ENCODE measurements at places on chromosomes 2 and 18. TPM values are rescaled to one million over a fixed set of nuclear protein-coding genes. Genes with fewer than 3 reads are reported as not detected.

- DNase-seq, result peak; percentile 51
These were observed 146.3 kb downstream of the GCA start for GRCh38 chr2:162490052-162490717.

GRCh38 chr18:75533950-75534349, 106.4 kb upstream of the SMIM21 start:
- DNase-seq, result no peak

DNA sequence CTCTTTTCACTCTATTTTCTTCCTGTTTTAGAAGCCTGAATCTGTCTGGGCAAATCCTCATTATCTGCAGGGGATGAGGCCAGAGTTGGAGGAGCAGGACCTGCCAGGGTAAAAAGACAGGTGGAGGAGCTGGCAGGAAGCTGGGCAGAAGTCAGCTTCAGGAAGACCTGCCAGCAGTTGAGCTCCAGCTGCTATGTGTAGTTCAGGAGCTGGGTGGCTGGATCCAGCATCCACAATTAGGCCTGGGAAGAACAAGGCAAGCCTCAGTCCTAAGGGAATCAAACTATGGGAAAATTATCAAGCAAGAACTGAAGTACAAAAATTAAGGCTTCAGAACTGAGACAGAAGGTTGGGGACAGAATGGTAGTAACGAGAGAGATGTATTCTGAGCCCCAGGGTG, 174.0 kb downstream of the MREG start:
- DNase-seq, result no peak

GRCh38 chr2:60450488-60450887, 103.0 kb downstream of the BCL11A start:
- DNase-seq, result no peak

DNA sequence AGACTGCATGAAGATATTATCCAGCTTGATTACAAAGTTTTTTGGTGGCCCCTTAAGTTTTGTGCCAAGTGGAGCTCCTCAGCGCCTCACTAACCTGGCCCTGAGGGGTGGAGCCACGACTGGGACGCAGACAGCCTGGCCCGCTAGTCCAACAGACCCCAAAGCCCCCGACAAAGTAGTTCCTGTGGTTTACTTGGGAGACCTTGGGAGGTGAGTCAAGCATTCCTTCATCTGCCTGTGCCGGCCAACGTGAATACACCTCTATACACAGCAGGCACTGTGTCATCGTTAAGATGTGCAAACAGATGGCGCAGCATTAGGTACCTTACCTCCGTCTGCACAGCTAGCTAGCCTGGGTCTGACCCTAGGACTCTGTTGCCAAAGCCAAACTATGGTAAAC, 55.0 kb upstream of the LAMA1 start:
- DNase-seq, result no peak

DNA sequence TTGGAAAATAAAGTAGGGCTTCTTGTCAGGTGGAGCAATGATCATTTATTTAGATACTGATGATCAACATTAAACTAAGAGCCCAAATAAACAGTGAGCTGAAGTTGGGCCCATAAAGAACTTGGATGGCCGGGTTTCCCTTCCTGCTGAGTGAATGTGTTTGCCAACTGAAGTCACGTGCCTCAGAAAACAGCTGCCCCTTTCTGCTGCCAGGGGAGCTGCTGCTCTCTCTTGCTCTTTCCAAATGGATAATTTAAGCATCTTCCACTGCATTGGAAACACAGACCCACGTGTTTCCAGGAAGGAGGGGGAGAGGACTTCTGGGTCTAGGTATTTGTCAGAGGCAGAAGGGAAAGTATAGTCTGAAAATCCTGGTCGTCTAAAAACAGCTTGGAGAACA, 22.9 kb upstream of the NCKAP5 start:
- DNase-seq, result no peak

DNA sequence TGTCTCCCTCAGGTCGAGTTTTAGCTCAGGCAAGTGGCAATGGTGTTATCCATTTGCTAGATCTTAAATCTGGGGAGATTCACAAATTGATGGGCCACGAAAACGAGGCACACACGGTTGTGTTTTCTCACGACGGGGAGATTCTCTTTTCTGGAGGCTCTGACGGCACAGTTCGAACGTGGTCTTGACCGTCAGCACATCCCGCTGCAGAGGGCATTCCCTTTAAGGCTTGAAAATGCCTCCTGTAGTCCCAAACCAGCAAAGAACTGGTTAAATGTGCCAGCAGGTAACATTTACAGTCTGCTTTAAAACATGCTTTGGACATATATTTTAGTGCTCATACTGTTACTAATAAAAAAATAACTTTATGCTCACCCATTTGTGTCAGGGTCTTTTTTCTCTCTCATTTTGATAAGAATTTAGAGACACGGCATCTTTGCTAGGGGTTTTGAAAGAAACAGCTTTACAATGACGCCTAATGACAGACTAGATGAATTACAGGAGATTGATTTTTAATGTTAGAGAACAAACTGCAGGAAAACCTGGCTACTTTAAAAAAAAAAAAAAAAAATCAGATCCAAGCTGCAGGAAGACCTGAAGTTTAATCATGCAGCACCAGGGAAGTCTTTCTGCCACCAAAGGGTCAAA, 602 bp upstream of the VWC2L start:
- DNase-seq, result peak; percentile 19

- DNase-seq, result no peak
These were observed 12.6 kb downstream of the NR4A2 start for GRCh38 chr2:156319811-156320485.

DNA sequence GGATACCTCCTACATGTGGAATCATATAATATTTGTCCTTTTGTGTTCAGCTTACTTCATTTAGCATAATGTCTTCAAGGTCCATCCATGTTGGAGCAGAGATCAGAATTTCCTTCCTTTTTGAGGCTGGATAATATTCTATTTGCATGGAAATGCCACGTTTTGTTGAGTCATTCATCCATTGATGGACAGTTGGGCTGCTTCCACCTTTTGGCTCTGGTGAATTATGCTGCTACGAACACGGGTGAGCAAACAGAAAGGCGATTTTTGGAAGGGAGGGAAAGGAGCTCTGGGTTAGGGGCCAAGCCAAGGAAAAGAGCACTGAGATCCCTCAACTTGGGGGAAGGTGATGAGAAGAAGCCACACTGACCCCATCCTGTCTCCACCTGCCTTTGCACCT, 260.5 kb downstream of the TNS1 start:
- DNase-seq, result no peak

DNA sequence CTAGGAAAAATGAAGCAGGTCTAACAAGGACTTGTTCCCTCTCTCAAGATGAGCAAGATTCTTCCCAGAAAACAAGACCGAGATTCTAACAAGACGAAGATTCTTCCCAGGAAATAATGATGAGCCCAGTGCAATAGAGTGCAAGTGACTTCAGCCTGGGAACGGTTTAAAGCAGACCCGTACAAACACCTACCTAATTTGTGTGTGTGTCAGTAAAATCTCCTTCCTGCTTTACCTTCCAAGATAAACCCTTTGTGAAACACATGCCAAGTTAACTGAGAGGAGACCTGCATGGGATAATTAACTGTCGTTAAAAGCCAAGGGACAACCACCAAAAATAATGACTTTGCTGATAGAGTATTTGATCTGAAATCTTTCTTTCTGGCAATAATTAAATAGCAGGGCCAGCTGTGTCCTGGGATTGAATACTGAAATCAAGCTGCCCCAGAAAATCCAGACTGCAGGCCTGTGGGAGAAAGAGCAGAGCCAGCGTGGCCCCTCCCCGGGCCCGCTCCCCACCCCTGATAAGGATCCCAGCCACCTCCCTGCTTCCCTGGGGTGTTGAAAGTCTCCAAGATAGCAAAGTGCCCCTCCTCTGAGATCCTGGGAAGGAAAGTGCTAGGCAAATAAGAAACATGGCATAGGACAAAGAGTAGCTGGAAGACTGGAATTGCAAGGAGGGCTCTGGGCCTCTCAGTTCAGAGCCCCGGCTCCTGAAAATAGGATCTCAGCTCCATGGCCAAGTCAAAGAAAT, 145.5 kb downstream of the CYP26B1 start:
- DNase-seq, result no peak

- DNase-seq, result no peak
These were observed 547 bp downstream of the SLC35F5 start for GRCh38 chr2:113755835-113756354.

DNA sequence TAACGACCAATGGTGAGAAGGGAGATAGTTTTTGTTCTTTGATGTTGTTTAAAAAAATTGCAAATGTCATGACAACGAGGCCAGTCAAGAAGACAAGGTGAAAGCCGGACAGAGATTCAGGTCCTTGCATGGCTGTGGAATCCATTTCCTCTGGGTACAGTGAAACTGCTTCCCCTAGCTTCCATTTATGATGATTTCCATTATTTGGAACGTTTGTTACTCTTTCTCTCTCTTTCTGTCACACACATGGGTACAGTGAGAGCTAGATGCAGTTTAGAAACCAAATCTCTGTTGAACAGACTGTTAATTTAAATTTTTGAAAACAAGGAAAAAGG, 57.4 kb upstream of the MSH2 start:
- no peak for DNase-seq

GRCh38 chr2:200471324-200471848, 38.5 kb downstream of the KCTD18 start:
- peak; percentile 36 for DNase-seq

DNA sequence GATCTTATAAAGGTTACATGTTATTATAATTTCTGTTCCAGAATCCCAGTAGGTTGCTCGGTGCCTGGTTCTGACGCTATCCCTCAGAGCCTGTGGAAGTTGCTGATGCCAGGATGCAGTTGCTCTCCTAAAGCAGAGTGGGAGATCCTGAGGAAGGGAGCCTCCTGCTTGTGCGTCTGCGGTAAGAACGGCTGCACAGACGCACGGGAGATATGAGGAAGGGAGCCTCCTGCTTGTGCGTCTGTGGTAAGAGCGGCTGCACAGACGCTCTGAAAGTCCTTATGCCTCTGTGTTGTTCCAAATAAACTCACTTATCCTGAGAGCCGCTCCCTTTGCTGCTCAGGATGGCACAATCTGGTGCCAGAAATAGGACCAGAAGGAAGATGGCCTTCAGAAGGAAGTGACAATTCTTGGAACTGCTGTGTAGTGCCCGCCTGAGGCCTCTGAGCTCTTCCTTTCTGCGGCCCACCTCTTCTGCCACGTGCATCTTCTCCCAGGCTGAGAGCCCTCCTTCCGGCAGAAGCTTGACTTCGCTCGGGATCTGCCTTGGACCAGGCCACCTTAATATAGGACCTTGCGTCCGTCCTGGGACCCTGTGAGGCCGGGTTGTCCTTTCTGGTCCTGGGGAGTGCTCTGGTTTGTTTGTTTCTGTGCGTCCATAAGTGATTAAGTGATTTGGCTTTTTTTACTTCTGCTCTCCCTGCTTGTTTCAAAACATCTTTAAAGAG, 89.5 kb downstream of the RTP5 start:
- DNase-seq, result no peak

- no peak for DNase-seq
These were observed 16.2 kb downstream of the YWHAQ start for GRCh38 chr2:9614562-9614961.

GRCh38 chr2:220662431-220662830, 909.7 kb downstream of the EPHA4 start:
- DNase-seq, result peak; percentile 28

- DNase-seq, result no peak
These were observed 37.2 kb downstream of the THUMPD2 start for GRCh38 chr2:39741871-39742270.

DNA sequence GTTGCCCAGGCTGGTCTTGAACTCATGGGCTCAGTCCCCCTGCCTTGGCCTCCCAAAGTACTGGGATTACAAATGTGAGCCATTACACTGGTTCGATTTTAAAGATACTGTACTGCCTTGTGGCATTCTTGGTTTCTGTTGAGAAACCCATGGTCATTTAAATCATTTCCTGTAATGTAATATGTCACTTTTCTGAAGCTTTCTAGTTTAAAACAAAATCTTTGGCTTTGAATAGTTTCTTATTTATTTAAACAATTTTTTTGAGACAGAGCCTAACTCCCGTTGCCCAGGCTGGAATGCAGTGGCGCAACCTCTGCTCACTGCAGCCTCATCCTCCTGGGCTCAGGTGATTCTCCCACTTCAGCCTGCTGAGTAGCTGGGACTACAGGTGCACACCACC, 8.9 kb downstream of the ZNF512 start:
- DNase-seq, result no peak

GRCh38 chr18:30987467-30988241, 54.9 kb downstream of the DSC3 start:
- peak; percentile 98 for DNase-seq

GRCh38 chr2:222319586-222320435, 21.0 kb upstream of the PAX3 start:
- DNase-seq, result peak; percentile 20

- peak; percentile 51 for DNase-seq
These were observed 88.5 kb upstream of the RANBP2 start for GRCh38 chr2:108630567-108631405.

DNA sequence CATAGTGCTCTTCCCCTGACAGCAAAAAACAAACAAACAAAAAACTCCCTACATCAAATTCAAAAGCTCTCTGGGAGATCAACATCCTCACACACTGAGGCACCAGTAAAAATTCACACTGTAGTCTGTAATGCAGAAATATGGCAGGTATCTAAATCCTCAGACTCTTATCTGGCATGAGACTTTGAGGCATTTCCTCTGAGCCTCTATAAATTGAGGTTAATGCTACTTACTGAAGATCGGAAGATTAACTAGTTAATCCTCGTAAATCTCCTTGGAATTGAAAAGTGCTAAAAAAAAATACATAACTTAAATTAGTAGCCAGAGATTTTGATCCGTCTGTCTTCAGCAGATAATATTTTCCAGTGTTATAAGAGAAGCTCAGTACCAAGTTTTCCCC, 65.0 kb downstream of the AP1S3 start:
- no peak for DNase-seq

GRCh38 chr2:206920951-206921350, 18.4 kb upstream of the CPO start:
- DNase-seq, result no peak

DNA sequence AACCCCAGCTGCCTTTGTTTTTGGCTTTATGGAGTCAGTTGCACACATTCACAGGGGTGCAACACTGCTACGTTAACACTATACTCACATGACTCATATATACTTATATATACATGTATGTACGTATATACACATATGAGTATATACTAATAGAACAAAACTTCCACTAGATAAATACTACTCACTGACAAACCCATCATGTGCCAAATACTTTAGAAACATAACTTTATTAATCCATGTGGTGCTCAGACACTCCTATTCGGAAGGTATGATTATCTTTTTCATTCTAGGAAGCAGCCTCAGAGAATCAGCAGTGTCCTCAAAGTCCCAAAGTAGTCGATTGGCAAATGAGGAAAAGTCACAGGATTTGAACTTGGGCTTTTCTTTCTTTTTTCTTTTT, 7.9 kb downstream of the PMAIP1 start:
- DNase-seq, result no peak

- DNase-seq, result peak; percentile 71
These were observed 51.2 kb upstream of the PXDN start for GRCh38 chr2:1795261-1796231.

RHOB gene
- total RNA-seq, result 28.1 TPM

XDH gene
- total RNA-seq, result 47.5 TPM

PROKR1 gene
- not detected for total RNA-seq

C2orf78 gene
- total RNA-seq, result not detected

ANKRD62 gene
- not detected for total RNA-seq

ACKR3 gene
- 0.29 TPM for total RNA-seq

STK11IP gene
- 24.2 TPM for total RNA-seq

CCL20 gene
- 18.0 TPM for total RNA-seq

UGT1A3 gene
- not detected for total RNA-seq

ANKAR gene
- total RNA-seq, result 5.1 TPM

PLGLB2 gene
- 1.1 TPM for total RNA-seq

Measured in MCF 10A (cell line).